ENCODE measurements at places on chromosomes 6 and 20.

DNA sequence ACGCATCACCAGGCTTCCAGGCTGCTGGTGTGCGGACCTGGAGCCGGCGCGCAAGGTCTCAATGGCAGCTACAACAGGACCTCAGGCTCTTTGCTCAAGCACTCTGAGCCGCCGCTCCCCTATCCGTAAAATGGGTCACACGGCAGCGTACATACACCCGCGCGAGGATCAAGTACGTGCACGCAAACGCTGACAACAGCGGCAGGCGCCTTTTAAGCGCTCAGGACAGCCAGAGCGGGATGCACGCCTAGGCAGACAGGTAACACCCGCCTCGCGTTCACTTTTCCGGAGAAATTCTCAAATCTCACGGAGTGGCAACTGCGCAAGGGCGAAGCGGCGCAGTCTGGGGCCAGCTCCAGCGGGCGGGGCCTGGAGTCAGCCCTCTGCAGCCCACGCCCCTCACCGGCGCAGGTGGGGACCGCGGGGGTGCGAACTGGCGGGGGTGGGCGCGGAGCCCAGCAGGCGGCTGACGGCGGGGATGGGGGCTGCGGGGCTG is 535 bp downstream of the EXOC2 start:
- DNase-seq, result peak; percentile 61

DNA sequence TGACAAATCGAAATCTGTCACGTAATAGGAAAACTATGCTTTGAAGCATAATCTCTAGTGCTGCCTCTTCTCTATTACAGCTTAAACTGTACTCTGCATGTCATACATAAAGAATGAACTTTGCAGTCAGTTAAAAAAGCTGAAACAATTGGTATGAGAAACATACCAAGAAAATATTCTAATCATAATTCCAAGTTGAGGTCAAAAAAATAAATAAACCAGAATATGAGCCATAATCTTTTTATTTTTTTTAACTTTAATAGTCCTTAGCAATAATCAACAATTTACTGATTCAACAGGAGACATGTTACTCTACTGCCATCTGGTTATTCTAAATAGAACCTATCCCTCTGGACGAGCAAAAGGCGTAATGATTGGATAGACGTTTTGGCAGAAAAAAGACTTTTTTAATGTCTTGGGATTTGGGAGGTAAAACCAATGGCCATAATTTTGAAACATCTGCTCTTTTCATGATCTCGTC is 224.4 kb upstream of the FLRT3 start:
- no peak for DNase-seq

GRCh38 chr6:138307352-138307751 is 70.4 kb upstream of the SMIM28 start:
- DNase-seq, result no peak

GRCh38 chr6:158213925-158214674 is 46.0 kb downstream of the GTF2H5 start:
- peak; percentile 72 for DNase-seq

- DNase-seq, result no peak
Observed at GRCh38 chr6:168524571-168525001, 83.6 kb downstream of the SMOC2 start.

DNA sequence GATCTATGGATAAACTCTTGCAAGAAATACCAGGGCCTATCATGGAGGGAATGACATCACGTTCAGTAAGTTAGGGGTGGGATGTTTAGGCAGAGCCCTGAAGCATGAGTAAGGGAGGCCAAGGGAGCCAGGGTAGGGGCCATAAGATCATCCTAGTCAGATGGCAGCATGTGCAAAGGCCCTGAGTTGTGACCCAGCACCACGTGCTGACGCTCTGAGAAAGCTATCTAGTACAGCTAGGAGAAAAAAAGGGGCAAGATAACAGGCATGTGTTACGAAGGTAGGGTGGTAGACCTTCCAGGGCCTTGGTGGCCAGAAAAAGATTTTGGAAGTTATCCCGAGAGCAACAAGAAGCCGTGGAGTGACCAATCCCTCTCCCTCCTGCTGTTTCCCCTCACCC is 22.3 kb downstream of the KCNB1 start:
- no peak for DNase-seq

- peak; percentile 31 for DNase-seq
Observed at GRCh38 chr6:116217069-116217468, 36.8 kb downstream of the TSPYL4 start.

DNA sequence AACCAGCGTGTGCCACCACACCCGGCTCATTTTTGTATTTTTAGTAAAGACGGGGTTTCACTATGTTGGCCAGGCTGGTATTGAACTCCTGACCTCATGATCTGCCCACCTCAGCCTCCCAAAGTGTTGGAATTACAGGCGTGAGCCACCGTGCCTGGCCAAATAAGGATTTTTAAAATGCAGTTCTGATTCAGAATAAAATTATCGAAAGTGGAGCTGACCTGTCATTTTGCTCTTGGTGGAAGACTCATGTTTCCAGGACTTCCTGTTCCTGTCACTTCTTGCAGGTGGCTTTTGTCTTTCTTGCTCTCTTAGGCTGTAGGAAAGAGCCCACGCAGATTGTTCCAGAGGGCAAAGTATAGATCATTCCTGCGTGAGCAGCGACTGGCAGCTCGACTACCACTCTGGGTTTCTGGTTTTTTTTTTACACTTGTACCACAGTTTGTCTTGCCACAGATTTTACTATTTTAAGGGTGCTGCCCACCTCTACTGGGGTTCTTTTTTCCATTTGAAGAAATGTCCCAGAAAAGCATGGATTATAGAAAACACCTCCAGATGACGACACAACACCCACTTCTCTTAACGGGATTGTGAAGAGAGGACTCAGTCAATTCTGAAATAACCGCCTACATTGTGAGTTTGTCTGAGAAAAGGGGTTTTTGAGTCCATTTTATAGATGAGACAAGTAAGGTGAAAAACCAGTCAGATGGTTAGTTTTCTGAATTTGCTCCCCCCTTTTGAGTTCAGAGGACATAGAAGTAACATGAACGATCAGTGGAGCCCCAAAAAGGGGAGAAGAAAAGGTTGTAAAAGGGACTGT is 7.5 kb downstream of the JARID2 start:
- no peak for DNase-seq

- no peak for DNase-seq
Observed at GRCh38 chr6:71933881-71934280, 47.5 kb downstream of the RIMS1 start.

DNA sequence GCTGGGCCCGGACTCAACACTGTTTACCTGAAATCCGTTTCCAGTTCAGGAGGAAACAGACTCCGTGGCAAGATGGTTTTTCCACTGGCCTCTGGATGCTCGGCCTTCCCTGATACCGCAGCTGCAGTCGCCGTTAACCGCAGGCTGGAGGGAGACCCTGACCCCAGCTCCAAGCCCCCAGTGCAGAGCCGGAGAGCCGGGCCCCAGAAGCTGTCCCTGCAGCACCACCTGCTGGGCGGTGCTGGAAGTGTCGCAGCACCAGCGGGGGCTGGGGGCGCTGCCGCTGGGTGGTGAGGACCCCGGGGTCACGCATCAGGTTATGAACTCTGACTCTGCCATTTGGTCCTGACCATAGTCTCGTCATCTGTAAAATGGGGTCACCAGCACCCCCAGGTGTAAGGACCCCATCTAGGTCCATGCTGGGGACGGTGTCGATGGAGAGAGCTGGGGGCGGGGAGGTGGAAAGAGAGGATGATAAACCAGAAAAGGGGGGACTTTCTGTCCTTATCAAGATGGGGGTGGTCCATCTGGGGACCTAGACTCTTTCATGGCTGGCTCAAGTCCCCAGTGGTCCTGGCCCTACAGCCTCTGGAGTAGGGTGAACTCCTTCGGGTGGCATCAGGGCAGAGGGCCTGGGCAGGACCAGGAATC is 20.8 kb upstream of the CHRNA4 start:
- peak; percentile 61 for DNase-seq

GRCh38 chr6:37481711-37482605 is 17.7 kb downstream of the CCDC167 start:
- DNase-seq, result no peak

DNA sequence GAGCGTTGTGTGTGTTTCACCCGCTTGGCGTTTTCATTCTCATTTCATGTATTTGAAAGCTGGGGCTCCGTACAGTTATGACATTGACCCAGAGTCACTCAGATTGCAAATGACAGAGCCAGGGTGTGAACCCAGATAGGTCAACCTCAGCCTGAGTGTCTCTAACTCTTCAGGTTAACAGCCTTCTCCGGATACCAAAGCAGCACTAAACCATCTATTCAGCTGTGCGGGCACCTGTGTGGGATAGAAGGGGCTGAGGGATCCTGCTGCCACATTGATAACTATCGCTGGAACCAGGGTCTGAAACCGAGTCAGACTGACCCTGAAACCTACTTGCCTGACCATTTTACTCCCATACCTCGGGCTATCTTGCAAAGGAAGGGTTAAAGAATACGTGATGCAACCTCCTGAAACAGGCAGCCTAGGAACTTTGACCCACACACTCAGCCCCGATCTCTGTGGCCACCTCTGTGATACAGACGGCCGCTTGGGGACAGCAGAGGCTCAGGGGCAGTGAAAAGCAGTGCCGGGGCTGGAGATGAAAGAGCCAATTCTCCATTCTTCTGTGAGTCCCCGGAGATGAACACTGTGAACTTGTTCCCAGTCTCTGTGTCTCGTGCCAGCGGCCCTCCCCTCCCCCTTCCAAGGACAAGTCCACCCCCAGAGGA is 233.5 kb upstream of the QKI start:
- DNase-seq, result peak; percentile 80

DNA sequence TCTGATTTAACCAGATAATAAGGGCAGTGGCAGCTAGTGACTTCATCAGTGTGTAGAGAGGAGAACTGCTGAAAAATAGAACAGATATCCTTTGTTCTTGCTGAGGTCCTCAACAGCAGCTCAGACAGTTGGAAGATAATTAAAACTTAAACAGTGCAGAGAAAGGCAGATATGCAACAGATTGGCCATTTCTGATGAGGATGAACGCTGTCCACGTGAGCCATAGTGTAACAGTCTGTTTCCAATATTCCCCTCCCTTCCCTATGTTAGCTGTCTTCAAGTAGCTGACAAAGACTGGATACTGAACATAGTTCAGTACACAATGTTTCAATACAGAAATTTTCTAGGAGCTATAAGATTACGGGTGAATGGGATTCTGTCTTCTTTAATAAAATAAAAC is 291.4 kb downstream of the BTBD9 start:
- no peak for DNase-seq

- DNase-seq, result no peak
Observed at GRCh38 chr20:41119614-41120561, 17.5 kb upstream of the PLCG1 start.

DNA sequence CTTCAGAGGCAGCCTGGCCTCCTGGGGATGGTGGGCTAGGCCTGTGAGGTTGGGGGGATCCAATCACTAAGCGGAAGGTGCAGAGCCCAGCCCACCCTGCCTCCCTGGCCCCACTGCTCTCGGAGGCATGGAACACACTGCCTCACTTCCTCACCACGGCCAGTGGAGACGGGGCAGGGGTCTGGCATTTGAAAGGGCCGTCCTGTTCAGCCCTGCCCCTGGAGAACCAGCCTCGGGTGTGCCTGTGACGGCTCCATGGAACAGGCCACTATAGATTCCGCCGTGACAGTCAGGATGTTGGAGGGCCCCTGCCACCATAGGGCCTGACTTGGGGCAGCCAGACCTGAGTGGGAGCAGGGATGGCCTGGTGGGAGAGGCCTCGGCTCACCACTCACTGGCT is 110.2 kb downstream of the DACT2 start:
- no peak for DNase-seq

DNA sequence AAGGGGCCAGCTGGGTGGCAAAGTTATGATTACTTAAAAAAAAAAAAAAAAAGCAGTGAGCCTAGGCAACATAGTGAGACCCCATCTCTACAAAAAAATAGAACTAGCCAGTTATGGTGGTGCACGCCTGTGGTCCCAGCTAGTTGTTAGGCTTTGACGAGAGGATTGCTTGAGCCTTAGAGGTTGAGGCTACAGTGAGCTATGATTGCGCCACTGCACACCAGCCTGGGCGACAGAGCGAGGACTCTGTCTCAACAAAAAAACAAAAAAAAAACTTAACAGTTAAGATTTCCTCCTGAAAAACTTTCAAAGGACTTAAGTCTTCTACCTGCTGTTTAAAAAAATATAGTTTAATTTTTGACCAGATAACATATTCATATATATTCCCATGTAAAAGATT is 2.4 kb downstream of the GTSF1L start:
- DNase-seq, result no peak

- no peak for DNase-seq
Observed at GRCh38 chr6:352474-352873, 39.1 kb upstream of the IRF4 start.

- DNase-seq, result no peak
Observed at GRCh38 chr20:47281376-47281775, 75.1 kb downstream of the ZMYND8 start.

GRCh38 chr6:6328451-6328850 is 8.0 kb upstream of the F13A1 start:
- no peak for DNase-seq

DNA sequence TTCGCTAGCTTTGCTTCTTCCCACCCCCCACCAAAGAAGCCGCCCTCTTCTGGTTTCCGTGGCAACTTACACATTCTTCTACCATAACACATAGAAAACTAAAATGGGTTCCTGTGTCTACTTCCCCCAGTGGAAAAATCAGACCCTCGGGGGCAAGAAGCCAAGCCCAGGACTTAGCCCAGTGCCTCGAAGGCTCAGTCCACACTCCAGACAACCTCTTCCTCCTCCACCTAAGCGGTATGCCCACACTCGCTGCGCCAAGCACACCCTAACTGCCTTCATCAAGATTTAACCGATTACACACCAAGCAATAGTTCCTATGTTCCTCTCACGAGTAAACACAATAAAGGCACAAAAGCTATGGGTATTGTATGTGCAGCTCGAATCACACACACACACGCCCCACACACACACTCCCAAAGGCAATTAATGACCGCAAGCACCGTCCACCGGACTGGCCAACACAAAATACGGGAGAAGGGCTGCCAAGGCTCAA is 537 bp downstream of the PPIL4 start:
- peak; percentile 72 for DNase-seq

- DNase-seq, result no peak
Observed at GRCh38 chr20:61812121-61812844, 253.4 kb downstream of the TAF4 start.

DNA sequence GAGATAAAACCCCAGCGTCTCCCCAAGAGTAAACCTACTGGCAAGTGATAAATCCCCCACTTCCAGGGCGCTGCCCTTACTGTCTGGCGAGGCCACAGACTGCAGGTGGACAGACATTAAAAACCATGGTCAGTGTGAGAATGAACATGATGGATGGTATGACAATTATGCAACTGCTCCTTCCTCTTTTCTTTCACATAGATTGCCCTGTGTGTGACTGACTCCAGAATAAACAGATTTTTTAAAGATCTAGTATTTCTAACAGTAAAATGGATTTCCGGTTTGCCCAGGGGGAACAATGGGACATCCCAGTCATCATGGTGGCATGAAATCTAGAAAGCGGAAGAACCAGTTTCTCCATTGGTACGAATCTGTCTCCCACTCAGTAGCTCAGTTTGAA is 153.7 kb downstream of the FOXC1 start:
- DNase-seq, result no peak

GRCh38 chr6:167424060-167424673 is 99.3 kb downstream of the TTLL2 start:
- DNase-seq, result no peak

Measured in HAP-1 (cell line).